Neural crest cell (in vitro differentiated cells): ENCODE measurements at places on chromosomes 3 and 15.

DNA sequence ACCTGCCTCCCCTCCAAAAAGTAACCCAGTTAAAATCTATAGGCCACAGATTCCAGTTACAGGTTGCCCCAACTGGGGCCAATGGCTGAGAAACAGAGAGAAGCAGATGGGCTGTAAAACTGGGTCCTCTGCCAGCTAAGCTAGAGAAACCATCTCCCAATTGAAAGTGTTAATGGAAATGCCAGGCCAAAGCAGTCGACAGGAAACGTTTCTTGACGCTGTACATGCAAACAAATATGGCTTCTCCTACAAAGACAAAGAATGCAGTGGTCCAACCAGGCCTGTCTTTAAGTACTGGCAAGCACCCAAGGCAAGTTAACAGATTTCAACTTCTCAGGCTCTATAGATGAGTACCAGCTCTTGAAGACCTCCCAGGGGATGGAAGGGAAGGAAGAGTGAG, 71.3 kb downstream of the MAGI1 start:
- DNase-seq = no peak

DNA sequence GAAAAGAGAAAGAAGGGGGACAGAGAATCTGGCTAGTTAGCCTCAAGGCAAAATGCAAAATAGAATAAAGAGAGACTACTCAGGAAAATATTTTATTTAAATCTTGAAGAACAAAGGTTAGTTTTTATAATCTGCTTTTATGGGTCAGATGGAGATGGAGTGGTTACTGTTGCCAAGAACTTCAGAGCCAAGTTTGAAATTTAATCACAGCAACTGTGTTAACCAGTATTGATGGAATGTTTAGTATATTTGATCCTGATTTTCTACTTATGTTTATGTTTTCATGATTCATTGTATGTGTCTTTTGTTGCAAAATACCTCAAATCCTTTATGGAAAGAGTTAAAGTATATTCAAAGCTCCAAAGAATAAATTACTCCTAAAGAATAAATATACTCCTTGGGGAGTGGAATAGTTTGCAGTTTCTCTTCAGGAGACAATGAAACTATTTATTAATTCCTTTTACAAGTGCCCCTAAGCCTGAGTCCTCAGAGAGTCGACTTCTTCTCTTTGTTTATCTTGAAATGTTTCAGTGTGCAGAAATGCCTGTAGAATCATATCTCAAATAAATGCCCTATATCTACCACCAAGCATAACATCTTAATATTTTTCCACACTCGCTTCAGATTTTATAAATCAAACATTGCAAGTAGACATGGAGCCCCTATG, 60.9 kb upstream of the THSD4 start:
- no peak for DNase-seq

GRCh38 chr3:116716490-116716889, 6.9 kb downstream of the TUSC7 start:
- no peak for DNase-seq

DNA sequence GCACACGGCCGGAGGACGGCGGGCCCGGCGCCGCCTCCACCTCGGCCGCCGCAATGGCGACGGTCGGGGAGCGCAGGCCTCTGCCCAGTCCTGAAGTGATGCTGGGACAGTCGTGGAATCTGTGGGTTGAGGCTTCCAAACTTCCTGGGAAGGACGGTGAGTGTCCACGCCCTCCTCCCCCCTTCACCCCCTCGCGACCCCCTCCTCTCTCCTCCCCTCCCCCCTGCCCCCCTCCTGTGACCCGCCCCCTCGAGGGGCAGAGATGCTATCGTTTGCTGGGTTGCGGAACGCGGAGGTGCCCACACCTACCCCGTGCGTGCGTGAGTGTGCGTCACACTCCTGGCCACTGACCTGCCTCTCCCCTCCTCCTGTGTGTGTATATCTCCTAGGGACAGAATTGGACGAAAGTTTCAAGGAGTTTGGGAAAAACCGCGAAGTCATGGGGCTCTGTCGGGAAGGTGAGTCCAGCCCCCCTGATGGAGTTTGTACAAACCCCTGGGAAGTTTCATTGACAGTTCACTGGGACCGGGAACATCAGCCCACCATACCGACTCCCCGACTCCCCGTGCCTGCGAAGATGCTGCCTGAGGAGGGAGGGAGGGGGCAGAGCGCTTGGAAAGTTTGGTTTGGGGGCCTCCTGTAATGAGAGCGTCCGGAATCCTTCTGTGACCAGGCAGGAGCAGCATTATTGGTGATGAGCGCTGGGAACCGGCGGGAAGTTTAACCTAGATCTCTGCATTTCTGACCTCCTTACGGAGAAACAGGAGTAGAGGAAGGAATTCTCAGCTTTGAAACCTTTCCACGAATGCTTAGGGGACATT, 795 bp upstream of the SCAANT1 start:
- no peak for DNase-seq

DNA sequence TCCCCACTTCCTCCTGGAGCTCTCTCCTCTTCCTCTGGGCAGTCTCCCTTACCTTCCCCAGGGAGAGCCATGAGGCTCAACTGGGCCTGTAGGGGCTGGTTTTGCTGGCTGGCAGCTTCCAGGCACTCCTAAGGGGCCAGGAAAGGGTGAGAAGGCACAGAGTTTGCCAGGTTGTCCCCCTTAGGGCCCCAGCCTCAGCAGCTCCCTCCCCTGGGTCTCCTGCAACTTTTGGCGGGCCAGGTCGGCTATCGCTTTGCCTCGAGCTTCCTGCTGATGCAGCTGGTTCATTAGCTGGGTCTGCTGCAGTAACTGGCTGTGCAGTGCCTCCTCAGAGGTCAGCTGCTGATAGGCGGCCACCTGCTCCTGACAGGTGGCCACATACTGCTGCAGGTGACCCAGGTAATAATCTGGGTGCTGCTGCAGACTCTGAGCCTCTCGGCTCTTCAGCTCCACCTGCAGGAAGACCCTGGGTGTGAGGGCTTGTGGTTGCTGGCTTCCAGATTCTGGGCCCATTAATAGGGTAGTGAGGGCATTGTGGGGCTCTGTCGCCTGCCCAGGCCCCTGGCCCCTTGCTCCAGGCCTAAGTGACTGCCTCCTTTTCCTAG, 29.7 kb upstream of the OR4F6 start:
- no peak for DNase-seq

DNA sequence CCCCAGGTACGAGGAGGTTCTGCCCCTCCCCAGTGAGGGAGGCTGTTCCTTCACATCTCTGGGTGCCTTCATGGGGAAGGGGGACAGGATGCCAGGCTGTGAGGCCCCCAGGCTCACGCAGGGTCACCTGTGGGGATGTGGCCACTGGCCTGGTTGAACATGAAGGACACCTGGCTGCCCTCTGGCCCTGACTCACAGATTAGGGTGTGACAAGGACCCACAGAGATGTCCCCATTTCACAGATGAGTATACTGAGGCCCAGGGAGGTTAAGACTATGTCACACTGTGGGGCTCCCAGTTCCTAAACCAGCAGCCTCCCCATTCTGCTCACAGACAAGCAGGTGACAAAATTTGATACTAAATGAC, 42.4 kb downstream of the PCSK6 start:
- no peak for DNase-seq
